ENCODE measurements at places on chromosomes 11 and 22. TPM values are rescaled to one million over a fixed set of nuclear protein-coding genes. Genes with fewer than 3 reads are reported as not detected.

RGL4 gene
- 3.2 TPM for total RNA-seq

SCUBE1 gene
- total RNA-seq = 10.7 TPM

TREH gene
- total RNA-seq = 2.0 TPM

SRPRA gene
- 38.0 TPM for total RNA-seq

C2CD3 gene
- 26.4 TPM for total RNA-seq

ADAMTS15 gene
- 98.2 TPM for total RNA-seq

OTOG gene
- total RNA-seq = 0.23 TPM

KMT2A gene
- total RNA-seq = 85.0 TPM

Measured in metanephros (tissue), 2 donors.